ENCODE measurements at places on chromosomes 6 and 20.

DNA sequence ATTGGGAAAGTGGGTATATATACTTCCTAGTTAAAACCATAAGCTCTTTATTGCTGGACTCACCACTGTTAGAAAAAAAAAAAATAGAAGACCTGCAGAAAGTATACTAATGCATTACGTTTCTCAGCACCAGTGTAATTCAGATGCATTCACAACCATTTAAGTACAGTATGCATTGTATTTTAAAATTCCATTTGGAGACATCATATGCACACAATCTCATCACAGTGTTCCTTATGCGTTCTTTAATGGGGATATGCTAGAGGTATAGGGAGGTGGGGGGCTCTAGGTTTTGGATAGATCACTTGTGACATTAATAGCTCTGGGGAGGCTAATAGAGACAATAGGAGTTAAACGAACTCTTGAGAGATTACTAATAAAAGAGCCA is 9.4 kb downstream of the TFAP2A start:
- no peak for DNase-seq

DNA sequence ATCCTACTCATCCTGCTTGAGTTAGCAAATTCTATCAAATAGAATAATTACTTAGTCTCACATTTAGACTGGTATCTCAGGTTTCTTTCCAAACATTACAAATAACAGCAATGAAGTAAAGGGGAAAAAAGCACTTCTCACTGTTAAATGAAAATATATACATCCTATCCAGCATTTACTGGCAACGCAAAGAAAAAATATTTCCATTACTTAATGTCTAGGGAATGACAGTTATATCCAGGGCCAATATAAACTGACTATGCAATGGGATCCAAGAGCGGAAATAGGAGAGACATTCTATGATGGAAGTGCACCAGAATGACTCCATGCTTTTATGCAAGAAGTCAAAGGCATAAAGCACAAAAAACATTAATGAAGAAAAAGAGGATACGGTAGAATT is 60.3 kb downstream of the ME1 start:
- peak; percentile 55 for DNase-seq

DNA sequence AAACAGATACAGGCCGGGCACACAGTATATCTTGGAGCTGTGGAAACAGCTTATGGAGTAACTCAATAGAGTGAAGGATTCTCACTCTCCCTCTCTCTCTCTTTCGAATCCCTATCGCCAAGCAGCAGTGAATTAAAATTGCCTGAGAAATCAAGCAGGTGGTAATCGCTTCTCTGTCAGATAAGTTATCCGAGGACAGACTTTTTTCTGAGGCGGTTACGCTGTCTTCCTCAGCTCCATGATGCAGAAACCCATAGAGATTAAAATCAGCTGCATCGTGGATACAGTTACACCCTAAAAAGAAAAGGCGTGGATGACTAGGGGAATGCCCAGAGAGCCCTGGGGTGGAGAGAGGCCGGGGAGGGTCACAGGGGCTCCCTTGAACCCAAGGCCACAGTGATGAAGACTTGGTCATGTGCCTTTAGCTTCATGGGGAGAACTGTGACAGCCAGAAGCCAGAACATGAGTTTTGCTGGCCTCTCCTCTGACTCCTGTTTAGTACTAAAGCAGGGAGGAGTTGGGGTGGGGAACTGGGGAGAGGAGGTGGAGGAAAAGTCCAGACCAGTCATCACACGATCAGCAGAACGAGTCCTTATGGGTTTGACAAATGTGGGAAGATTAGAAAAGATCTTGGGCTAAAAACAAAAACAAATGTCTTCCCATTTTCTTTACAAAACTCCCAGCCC is 138.8 kb upstream of the JARID2 start:
- no peak for DNase-seq

GRCh38 chr6:153862139-153862538 is 176.9 kb upstream of the OPRM1 start:
- no peak for DNase-seq

GRCh38 chr6:158018041-158018771 is 36.5 kb downstream of the SYNJ2 start:
- DNase-seq: peak; percentile 50

DNA sequence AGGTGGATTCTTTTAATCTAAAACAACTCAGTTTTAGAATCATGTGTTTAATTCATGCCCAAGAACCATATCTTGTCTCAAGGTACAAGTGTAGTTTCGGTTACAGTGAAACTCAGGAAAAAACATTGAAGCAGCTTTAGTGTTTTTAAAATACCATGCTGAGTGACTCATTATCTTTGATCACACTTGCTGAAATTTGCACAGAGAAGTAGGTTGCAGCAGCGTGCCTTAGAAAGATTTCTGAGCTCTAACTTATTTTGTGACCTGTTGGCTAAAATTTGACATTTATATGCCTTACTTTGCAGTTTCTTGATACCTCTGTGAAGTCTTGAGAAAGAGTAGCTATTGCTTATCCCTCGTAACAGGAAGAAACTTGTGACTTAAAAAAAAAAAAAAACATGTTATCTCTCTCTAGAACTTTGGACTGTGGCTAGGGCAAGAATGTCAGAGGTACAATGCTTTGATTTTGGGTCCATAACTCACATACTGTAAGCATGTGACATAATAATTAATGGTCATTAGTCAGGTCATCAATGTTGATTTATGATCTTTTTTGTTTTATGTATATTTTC is 34.5 kb upstream of the FUCA2 start:
- DNase-seq: peak; percentile 62

GRCh38 chr20:32140603-32141002 is 31.1 kb downstream of the TM9SF4 start:
- no peak for DNase-seq

DNA sequence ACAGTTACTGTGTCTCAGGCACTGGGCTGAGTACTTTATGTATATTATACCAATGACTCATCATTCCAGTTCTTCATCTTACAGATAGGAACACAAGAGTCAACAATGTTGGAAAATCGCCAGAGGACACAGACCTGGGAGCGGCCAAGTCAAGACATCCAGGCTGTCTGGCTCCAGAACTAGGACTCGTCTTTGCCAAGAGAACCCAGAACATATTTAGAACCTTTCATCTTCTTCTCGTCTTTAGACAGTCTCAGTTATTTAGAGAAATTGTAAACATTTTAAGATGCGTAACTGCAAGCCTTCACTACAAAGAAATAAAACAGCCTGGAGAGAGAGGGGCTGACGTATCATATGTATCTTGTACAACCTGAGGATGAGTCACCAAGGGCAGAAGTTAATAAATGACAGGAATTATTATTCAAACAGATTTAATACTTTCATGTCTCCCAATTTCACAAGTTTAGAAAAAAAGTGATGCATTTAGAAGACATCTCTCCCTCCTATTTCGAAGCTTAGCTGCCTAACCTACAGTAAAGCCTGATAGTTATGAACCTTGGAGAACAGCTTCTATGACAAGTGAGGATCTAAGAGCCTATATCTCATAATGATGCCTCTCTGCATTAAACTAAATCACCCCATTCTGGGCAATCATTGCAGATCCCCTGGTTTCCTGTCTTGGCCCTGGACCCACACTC is 43.4 kb downstream of the SLC22A3 start:
- DNase-seq: peak; percentile 81

- no peak for DNase-seq
These were observed 80.0 kb downstream of the CBFA2T2 start for GRCh38 chr20:33569802-33570391.

- DNase-seq: no peak
These were observed 107.1 kb downstream of the ZDHHC14 start for GRCh38 chr6:157488058-157488457.

DNA sequence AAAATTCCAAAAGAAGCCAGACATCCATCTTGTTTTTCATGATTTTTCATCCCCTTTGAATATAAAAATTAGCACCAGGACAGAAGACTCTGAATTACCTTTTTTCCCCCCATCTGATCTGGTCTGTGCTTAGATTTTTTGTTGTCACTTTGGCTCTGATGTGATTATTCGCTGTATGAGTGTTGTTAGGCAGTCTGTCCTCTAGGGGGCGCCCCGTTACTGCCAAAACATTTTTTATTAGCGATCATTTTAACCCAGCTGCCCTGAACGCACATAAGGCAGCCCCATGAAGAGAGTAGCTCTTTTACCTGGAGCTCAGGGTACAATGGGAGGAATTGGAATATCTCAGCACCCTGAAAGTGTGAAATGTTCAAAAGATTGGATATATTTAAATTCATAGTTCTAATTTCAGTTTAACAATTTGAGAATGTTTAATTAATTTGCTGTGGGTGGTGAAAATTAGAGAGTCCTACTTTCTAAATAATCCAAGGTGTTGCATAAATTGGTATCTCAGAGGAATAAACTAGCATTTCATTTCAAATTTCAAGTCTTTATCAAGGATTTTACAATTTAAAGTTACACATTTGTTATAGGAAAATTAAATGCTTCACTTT is 60.8 kb downstream of the PRPH2 start:
- DNase-seq: peak; percentile 80

- no peak for DNase-seq
These were observed 633.6 kb upstream of the IMPG1 start for GRCh38 chr6:76706086-76706485.

- no peak for DNase-seq
These were observed 6.6 kb downstream of the RNASET2 start for GRCh38 chr6:166949528-166950442.
